ENCODE measurements at places on chromosomes 6 and 20. TPM values are rescaled to one million over a fixed set of nuclear protein-coding genes. Genes with fewer than 3 reads are reported as not detected.

Gene TRAPPC3L
- not detected for total RNA-seq

Gene MATN4
- not detected for total RNA-seq

Gene LAMA2
- total RNA-seq = 293 TPM

Gene HLA-G
- not detected for total RNA-seq

Gene SLC44A4
- total RNA-seq = 10.5 TPM

Gene PCMT1
- 121 TPM for total RNA-seq

Gene RIPOR3
- 4.5 TPM for total RNA-seq

Gene MAP3K5
- 40.0 TPM for total RNA-seq

Gene CLVS2
- not detected for total RNA-seq

Gene SNRPB
- total RNA-seq = 179 TPM

Gene OPRL1
- 1.6 TPM for total RNA-seq

Gene BPIFB4
- not detected for total RNA-seq

Gene RAET1L
- not detected for total RNA-seq

Gene GDAP1L1
- total RNA-seq = not detected

Gene ZSCAN31
- 17.4 TPM for total RNA-seq

Gene TOX2
- 0.66 TPM for total RNA-seq

Gene SIRPB1
- 2.6 TPM for total RNA-seq

Gene MEP1A
- 1.3 TPM for total RNA-seq

Data from breast epithelium (tissue), 4 donors.